ENCODE measurements at places on chromosomes 2 and 18. TPM values are rescaled to one million over a fixed set of nuclear protein-coding genes. Genes with fewer than 3 reads are reported as not detected.

The REG3G gene
- 0.61 TPM for total RNA-seq

The PRKRA gene
- total RNA-seq, result 36.4 TPM

The GALNT14 gene
- total RNA-seq, result 1.4 TPM

The GNLY gene
- total RNA-seq, result 24.1 TPM

The DPP10 gene
- total RNA-seq, result not detected

The AQP12B gene
- total RNA-seq, result not detected

The ANXA4 gene
- 214 TPM for total RNA-seq

The BUB1 gene
- 4.7 TPM for total RNA-seq

The OXER1 gene
- total RNA-seq, result 0.76 TPM

The CPO gene
- total RNA-seq, result not detected

The UGT1A5 gene
- not detected for total RNA-seq

The CRYGC gene
- not detected for total RNA-seq

The IL1RL2 gene
- total RNA-seq, result not detected

The TXNDC2 gene
- total RNA-seq, result 0.33 TPM

The CXCR4 gene
- 71.2 TPM for total RNA-seq

The C1QL2 gene
- total RNA-seq, result not detected

The AFF3 gene
- total RNA-seq, result 45.1 TPM
